Renal pelvis (tissue), 12 donors: ENCODE measurements at places on chromosomes 2 and 18. TPM values are rescaled to one million over a fixed set of nuclear protein-coding genes. Genes with fewer than 3 reads are reported as not detected.

Gene HOXD11
- 56.2 TPM for polyA plus RNA-seq

DNA sequence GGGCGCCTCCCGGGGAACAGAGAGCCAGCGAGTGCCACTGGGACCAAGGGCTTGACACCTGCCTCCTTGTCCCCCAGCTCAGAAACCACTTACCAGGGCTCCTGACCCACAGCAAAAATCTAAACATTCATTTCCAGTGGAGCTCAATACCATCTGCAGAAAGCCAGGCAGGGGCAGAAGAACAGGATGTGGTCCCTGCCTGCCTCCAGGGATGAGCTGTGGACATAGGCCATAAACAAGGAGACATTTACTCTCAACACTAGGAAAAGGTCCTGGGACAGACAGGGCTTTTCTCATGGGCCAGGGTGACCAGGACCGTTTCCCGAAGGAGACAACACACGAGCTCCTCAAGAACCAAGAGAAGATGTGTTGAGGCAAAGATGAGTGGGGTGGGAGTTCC lies 203.0 kb downstream of the CTIF start:
- DNase-seq = no peak

- DNase-seq = peak; percentile 42
These were observed 568.3 kb downstream of the LRRTM4 start for GRCh38 chr2:76953733-76954347.

GRCh38 chr2:23705771-23706612 lies 220.9 kb downstream of the ATAD2B start:
- DNase-seq = no peak

Gene ARHGAP28
- polyA plus RNA-seq = 66.7 TPM

DNA sequence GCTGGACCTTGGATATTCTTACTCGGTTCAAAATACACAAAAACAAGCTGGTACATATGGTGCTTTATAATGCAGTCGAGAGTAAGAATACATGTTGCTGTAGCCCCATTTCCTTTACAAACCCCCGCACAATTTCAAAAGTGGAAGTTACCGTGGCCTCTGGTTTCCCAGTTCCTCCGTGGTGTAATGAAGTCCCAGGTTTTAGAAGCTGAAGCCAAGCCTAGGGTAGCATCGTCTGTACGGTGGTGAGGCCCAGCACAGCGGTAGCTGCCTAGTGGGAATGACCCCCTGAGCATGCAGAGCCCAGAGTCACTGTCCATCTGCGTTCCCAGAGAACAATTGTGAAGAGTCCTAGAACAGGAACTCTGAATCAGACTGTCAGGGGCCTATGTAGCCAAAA lies 171.8 kb downstream of the ASXL3 start:
- DNase-seq = no peak

- no peak for DNase-seq
These were observed 160.8 kb downstream of the AGPS start for GRCh38 chr2:177553176-177553884.

Gene ST8SIA3
- polyA plus RNA-seq = not detected

GRCh38 chr18:62850619-62851306 lies 135.4 kb downstream of the PHLPP1 start:
- no peak for DNase-seq

GRCh38 chr2:9298583-9298982 lies 92.0 kb downstream of the ASAP2 start:
- no peak for DNase-seq

Gene IL18RAP
- 0.36 TPM for polyA plus RNA-seq

GRCh38 chr2:24909555-24910177 lies 10.4 kb downstream of the ADCY3 start:
- no peak for DNase-seq

- no peak for DNase-seq
These were observed 98.3 kb downstream of the MEIS1 start for GRCh38 chr2:66532972-66533868.

GRCh38 chr2:57460396-57461276 lies 586.0 kb upstream of the VRK2 start:
- DNase-seq = no peak

Gene CCDC102B
- polyA plus RNA-seq = 6.1 TPM

GRCh38 chr2:72271766-72272641 lies 124.3 kb upstream of the CYP26B1 start:
- DNase-seq = peak; percentile 37

DNA sequence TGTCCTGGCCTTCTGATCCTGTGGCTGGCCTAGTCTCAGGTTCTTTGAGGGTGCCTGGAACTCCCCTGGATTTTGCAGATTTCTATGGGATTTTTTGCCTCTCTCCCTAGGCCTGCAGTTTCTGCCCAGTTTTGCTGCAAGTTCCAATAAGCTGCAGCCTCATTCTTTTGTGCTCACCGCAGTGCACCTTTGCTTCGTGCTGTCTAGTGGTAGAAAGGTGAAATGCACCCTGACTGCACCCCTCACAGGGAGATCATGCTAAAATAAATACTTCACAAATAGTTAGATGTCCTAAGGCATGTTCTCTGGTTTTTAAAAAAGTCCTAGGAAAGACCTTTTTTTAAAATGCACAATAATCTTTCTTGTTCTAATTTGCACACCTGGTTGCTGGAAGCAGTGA lies 72.5 kb downstream of the GNAL start:
- DNase-seq = no peak

DNA sequence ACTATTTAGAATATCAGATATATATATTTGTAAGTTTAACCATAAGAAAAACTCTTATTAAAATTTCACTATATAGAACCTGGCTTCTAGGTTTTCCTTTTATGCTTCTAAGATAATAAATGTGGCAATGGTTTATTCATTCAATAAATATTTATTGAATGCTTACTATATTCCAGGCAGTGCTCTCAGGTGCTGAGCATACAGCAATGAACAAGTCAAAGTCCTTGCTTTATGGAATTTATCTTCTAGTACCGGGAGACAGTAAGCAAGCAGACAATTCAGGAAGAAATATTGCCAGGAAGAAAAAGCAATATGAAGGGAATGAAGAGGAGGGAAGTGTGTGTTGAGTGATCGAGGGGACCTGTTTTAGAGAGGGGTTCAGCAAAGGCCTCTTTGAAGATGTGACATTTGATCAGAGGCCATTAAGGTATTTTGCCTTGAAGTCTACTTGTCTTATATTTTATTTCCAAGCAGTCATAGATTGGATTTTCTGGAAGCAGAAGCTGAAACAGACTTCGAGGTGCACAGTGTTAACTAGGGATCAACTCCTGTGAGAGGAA lies 94.5 kb upstream of the LYPD6 start:
- no peak for DNase-seq

Gene BMP10
- polyA plus RNA-seq = not detected

- no peak for DNase-seq
These were observed 135.0 kb downstream of the TGIF1 start for GRCh38 chr18:3584897-3585460.

Gene NR4A2
- 0.67 TPM for polyA plus RNA-seq

Gene GKN2
- not detected for polyA plus RNA-seq

GRCh38 chr2:21043744-21044532 lies at the start of gene APOB:
TSS of gene APOB (minus strand) at chr2:21044073. CDS start at chr2:21043945, 128 bp downstream.
- no peak for DNase-seq

Gene CELF4
- polyA plus RNA-seq = 3.7 TPM

- no peak for DNase-seq
These were observed 172.4 kb downstream of the LRATD1 start for GRCh38 chr2:14804902-14805301.

GRCh38 chr2:19104503-19104902 lies 253.9 kb downstream of the OSR1 start:
- no peak for DNase-seq

Gene GNAL
- 4.2 TPM for polyA plus RNA-seq

Gene SLC23A3
- 25.1 TPM for polyA plus RNA-seq

GRCh38 chr2:70935468-70936164 lies at the start of gene ATP6V1B1:
TSS of gene ATP6V1B1 (plus strand) at chr2:70935900. CDS start at chr2:70935955, 55 bp downstream.
- DNase-seq = no peak

GRCh38 chr2:146918280-146918679 lies 926.5 kb upstream of the ACVR2A start:
- DNase-seq = no peak

Gene MATN3
- polyA plus RNA-seq = 2.5 TPM

DNA sequence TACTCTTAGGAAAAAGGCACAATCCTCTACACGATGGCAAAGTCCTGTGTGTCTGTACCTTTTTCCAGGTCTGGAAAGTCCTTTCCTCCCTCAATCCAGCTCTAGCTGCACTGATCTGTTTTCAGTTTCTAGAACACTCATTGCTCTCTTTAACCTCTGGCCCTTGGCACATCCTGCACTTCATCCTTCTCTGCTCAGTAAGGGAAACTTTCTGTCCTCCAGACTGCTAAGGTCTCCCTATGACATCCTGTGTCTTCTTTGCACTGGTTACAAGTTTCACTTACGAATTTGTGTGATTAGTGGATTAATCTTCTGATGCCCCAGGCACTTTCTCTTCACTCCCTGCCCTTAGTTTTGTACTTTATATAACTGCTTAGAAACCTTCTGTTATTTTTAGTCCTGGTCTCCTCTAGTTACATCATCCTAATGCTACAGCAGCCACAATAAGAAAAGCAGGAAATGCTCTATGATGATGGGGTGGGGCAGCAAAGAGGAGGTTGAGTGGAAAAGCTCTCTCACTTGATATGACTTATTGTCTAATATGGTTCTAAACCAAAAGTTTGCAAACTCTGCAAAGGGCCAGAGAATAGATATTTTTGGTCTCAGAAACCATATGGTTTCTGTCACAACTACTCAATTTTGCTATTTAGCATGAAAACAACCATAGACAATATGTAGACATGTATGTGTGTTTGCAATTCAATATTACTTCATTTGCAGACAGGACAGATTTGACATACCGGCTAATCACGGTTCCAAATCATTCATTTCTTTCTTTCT lies 568.2 kb downstream of the THSD7B start:
- no peak for DNase-seq

GRCh38 chr2:197136452-197136851 lies 174.1 kb downstream of the ANKRD44 start:
- no peak for DNase-seq

Gene RAB17
- 10.1 TPM for polyA plus RNA-seq

Gene MEP1B
- polyA plus RNA-seq = 0.64 TPM

Gene ACOXL
- 0.93 TPM for polyA plus RNA-seq

GRCh38 chr2:237201461-237202287 lies 116.0 kb downstream of the COPS8 start:
- no peak for DNase-seq

Gene HOXD3
- 28.9 TPM for polyA plus RNA-seq

Gene TMEM198
- 3.1 TPM for polyA plus RNA-seq

- DNase-seq = peak; percentile 96
These were observed 66.2 kb downstream of the HS1BP3 start for GRCh38 chr2:20584399-20585358.

GRCh38 chr18:24246143-24246542 lies 107.3 kb downstream of the CABYR start:
- no peak for DNase-seq

DNA sequence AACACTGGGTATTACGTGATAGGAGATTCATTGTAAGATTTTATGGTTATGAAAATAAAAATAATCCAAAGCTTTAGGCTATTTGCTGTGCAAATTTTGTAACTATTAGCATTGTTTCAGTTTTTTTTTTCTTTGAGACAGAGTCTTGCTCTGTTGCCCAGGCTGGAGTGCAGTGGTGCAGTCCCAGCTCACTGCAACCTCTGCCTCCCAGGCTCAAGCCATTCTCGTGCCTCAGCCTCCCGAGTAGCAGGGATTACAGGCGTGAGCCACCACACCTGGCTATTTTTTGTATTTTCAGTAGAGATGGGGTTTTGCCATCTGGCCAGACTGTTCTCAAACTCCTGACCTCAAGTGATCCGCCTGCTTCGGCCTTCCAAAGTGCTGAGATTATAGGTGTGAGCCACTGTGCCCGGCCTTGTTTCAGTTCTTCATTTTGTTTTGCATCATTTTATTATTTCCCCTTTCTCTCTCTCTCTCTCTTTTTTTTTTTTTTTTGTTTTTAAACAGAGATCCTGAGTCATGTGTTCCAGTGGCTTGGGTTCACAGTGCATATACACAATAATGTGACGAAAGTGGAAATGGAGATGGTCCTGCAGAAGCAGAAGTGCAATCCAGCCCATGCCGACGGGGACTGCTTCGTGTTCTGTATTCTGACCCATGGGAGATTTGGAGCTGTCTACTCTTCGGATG lies 25.8 kb downstream of the CASP10 start:
- no peak for DNase-seq

DNA sequence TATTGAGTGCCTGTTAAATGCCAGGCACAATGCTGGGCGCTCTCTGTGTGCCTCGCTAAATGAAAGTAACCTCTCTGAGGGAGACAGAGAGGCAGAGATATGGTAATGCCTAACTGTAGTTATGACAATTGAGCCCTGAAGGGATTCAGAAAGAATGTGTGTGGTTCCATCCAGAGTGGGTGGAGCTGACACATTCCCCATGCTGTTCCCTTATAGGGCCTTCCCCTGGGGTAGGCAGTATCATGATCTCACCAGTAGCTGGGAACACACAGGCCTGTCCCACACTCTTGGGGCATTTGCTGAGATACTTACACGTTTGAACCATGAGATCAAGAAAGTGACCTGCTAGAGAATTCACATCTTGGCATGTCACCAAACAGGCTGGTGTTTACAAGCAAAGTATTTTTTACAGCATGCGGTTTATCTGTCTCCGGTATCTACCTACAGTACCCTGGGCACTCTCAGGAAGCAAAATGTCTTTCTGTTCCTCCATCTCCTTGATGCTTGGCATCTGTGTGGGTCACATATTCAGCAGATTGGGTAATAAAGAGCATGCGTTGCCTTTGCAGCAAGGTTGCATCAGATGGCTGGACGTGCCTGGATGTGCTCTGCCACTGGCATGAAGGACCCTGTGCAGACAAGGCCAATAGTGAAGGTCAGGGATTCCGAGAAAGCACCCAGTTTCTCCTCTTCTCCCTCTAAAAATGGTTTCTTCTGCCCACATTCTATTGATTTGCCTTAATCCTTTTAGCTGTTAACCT lies 9.4 kb downstream of the CTIF start:
- no peak for DNase-seq

DNA sequence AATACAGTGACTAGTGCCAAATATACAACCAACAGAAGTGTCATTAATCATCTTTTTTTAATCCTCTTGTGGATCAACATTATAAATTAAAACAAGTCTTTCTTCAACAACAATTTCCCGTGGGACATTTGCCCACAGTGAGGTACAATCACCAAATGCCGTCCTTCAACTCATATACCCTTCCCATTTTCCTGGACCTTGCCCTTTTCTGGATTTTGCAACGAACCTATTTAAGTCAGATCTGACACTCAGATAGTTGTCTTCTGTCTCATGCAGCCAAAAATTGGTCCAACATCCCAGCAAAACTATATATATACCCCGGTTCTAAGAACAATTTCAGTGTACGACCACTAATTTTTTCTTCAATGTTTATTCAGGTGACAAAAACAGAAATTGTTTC lies 324.0 kb downstream of the DSEL start:
- DNase-seq = no peak

DNA sequence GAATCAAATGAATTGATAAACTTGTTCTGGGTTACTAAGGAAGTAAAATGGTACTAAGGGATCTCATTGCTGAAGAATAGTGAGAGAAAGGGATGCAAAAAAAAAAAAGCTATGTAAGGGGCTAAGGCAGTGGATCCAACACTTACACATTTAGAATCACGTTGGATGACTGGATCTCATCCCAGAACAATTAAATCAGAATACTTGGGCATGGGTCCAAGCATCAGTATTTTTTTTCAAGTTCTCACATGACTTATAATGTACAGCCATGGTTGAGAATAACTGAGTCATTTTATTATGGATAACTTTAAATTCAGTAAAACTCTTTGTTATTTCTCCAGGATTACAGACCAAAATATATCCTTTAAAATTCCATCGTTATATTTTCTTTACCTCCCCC lies 8.5 kb downstream of the DSC1 start:
- no peak for DNase-seq

Gene C2orf69
- 9.4 TPM for polyA plus RNA-seq
